T-helper 2 cell treated with Interferon-gamma antibody and Interleukin-4, amounts not matched to agents 5 μg/mL and 100 μg/mL, for 36 hours (primary cell): ENCODE measurements at places on chromosomes 1 and 21.

- no peak for DNase-seq
Observed at GRCh38 chr1:166903232-166903631, 27.2 kb upstream of the TADA1 start.

DNA sequence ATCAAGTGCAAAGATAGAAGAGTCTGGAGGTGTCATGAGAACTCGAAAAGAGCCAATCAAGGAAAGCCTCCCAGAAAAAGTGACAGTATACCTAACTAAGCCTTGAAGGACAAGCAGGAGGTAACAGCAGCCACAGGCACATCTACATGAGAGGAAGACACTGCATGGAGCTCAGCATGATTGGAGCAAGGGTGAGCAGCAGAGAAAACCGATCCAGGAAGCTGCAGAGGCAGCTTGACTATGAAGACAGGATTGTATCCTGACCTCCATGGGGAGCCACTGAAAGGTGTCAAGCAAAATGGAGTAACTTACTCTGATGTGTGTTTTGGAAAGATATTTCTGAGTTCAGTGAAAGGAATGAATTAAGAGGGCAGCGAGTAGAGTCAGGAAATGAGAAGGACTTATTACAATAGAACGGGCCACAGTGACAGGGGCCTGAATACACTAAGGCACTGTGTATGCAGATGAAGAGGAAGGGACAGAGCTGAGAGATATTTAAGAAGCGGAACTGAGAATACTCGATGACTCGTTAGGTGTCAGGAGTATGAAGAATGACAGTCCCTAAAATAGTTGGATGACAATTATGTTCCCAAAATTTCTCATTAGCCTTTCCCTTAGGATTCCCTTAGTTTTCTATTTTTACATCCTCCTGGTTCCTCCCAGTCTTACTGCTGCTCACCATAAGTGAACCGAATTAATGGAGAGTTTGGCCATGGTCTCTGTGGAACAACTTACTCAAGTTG lies 139.3 kb upstream of the NFIA start:
- DNase-seq, result no peak

- no peak for DNase-seq
Observed at GRCh38 chr1:225707824-225708223, 54.9 kb upstream of the ENAH start.

- DNase-seq, result no peak
Observed at GRCh38 chr1:11345971-11346715, 73.1 kb downstream of the UBIAD1 start.

DNA sequence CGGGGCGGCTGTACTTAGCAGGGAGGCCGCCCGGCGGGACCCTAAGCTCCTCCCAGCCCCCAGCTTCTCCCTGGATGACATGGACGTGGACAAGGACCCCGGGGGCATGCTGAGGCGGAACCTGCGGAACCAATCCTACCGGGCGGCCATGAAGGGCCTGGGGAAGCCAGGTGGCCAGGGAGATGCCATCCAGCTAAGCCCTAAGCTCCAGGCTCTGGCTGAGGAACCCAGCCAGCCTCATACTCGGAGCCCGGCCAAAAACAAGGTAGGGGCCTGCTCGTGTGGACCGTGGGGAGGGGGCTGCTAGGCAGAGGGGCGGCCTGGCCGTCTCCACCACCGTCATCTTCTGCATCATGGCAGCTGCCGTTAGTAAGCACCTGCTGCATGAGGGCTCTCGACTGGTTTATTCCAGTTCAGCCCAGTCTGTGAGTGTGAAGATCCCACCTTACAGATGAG lies 9.0 kb downstream of the ARHGEF16 start:
- DNase-seq, result no peak

- no peak for DNase-seq
Observed at GRCh38 chr1:6864166-6864565, 78.9 kb downstream of the CAMTA1 start.

- no peak for DNase-seq
Observed at GRCh38 chr1:77888081-77888780, at the start of gene NEXN. Gene NEXN, plus strand, starts transcription at chr1:77888624. Its CDS starts 27,483 bp downstream, at chr1:77916107.

DNA sequence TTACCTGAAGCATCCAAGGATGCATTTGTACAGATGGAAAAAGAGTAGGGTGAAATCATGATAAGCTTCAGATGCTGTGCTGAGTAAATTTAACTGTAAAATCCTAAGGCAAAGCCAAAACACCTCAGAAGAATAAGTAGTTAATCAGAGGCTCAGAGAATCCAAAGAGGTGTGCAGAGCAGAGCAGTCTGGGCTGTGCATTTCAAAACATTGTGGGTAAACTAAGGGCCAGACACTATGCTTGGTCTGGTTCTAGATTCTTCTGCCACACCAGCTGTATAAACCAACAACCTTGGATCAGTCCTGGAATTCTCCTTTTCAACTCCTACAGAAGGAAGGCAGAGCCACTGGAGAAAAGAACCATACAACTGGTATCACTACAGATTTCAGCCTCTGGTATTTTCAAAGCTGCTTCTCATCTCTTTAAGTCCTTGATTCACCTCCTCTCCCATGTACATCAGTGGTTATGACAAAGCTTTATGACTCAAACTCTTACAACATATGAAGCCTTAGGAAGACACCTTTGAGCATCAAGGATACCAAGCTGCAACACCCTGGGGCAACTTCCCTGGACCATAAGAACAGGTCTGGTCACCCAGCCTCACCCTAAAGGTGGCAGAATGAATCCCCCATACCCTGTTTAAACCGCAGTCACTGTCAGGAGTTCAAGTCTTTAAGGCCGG lies 11.6 kb upstream of the HIPK1 start:
- no peak for DNase-seq

GRCh38 chr21:46121286-46122221 lies 23.6 kb downstream of the COL6A2 start:
- no peak for DNase-seq

GRCh38 chr1:233735331-233735730 lies 121.4 kb downstream of the KCNK1 start:
- no peak for DNase-seq

DNA sequence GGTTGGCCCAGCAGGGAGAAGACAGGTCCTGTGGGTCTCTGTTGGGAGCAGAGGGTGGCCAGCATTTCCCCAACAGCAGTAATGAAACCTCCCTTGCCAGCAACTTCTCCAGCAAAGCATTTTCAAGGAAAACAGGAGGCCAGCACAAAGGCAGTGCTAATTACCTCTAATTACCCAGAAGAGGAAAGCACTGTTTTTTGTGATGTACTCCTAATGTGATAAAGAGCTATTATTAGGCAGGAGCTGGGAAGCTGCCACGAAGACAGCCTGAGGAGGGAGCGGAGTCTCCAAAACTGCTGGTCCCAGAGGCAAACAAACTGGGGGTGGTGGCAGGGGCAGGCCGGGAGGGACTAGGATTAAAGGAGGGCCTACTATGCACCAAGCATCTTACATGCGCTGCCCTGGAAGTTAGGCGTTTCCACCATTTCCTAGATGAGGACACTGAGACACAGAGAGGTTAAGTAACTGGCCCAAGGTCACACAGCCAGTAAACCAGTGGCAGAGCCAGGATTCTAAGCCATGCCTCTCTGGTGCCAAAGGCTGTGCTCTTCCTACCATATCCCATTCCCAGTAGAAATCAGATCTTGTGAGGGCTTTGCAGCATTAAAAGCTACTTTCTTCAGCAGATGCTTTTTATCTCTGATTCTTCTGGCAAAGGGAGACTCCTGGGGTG lies 24.5 kb downstream of the HTR6 start:
- DNase-seq, result no peak

DNA sequence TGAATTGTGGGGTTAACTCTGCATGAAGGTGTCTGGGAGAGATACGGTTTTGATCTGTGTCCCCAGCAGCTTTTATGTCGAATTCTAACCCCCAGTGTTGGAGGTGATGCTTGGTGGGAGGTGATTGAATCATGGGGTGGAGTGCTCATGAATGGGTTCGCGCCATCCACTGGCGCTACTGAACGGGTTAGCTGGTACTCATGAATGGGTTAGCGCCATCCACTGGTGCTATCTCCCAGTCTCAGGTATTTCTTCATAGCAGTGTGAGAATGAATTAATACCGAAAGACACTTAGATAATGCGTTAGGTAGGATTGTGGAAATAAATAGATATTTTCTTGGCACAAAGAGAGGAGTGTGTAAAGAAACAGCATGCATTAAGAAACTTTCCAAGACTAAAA lies 32.9 kb upstream of the CLDN8 start:
- no peak for DNase-seq

GRCh38 chr1:183484254-183484653 lies 12.0 kb downstream of the SMG7 start:
- DNase-seq, result no peak

GRCh38 chr1:87435484-87435883 lies 106.8 kb downstream of the LMO4 start:
- DNase-seq, result peak; percentile 29

DNA sequence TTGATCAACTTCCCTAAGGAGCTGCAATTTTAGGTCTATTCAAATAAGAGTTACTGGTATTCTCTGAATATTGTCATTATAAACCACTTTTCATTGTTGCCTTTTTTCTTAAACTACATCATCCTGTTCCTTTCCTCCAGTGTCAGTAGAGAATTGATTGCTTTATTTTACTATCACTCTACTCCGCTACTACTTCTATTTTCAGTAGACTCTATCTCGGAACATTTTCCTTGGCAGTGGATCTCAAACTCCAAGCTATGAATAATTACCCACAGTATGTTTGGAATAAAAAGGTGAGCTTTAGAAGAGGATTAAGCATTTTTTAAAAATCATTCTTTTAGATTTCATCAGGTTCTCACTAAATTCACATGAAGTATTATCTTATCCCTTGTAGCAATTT lies 224.9 kb downstream of the GREM2 start:
- DNase-seq, result no peak

DNA sequence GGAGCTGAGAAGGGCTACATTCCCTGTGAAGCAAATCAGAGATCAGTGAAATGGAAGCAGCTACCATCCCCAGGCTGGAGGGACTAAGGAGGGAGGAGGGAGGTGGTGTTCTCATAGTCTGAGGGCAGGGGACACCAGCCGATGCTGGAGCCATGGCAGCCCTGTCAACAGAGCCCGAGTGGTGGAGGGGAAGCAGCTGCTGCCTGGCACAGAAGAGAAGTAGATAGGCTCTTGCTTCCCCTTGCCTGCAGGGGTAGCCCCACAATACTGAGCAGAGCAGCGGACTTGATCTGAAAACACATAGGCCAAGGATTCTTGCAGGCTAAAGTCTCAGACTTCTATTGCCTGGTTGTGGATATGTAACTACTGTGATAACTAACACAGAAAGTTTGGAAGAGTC lies 255.1 kb downstream of the FGGY start:
- DNase-seq, result no peak

DNA sequence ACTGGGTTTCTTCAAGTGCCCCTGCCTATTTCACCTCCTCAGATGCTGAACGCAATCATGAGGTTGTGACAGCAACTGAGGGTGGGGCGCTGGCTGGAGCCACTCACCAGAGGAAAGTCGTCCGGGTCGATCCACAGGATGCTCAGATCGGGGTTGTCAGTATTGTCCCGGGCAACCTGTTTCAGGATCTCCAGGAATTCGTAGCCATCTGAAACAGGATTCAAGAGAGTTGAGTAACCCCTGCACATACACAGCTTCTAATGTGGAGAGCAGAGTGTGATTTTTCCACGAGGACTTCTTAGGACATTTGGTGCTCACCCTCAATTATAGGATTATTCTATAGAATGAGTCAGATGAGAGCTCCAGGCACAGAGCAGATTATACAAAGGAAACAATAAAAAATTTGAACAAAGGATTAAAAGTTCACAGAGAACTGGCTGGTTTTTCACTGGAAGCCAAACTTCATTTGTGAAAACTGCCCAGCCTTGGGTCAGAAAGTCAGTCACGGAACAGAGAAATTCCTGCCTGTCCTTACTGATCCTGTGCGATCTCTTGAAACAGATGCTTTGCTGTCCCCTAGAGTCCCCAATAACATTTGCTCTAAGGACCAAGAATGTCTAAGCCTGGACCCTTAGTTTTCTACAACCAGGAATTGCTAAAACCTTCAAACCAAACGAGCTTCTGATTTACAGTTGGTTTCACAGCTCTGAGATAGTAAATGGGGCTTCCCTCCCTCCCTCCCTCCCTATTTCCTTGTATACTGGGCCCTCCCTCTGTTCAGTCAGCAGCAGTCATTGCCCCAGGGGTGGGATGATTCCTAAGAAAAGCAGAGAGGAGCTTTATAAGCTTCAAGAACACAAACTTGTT lies 63.2 kb downstream of the CASQ2 start:
- no peak for DNase-seq

DNA sequence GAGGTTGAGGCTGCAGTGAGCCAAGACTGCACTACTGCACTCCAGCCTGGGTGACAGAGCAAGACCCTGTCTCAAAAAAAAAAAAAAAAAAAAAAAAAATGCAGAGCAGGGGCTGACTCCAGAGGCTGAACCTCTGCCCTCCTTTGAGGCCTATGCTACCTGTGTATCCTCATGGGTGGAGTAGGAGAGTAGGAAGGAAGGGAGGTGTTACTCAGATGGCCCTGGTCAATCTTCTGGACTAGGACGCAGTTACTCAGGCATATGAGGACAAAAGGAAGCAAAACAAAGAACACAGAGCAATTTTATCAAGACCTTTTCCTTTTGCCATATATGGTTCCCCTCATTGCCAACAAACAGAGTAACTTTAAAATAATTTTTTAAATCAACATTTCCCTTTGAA lies 35.2 kb downstream of the TGFBR3 start:
- no peak for DNase-seq

GRCh38 chr1:245091818-245092637 lies 62.8 kb upstream of the KIF26B start:
- no peak for DNase-seq

- no peak for DNase-seq
Observed at GRCh38 chr1:17516303-17517214, 22.9 kb upstream of the ARHGEF10L start.

DNA sequence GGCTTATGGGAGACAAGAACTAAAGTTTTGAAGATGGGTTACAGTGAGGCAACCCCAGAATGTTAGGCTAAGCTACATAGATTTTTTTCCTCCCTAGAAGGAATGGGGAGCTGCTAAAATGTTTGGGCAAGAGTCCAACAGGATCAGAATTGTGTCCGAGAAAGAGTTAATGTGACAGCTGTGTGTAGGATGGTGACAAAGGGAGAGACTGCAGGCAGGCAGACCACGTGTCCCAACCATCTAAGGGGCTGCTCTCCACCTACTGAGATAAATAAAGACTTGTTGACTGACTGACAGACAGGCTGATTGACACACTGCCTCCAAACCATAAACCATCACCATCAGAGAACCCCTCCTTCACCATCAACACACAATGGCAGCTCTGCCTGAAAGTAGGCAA lies 133.7 kb upstream of the CTTNBP2NL start:
- DNase-seq, result no peak

GRCh38 chr1:207815913-207816291 lies 64.0 kb downstream of the CD46 start:
- peak; percentile 60 for DNase-seq
